ENCODE measurements at places on chromosomes 5 and 9.

GRCh38 chr5:160133071-160133917, 14.0 kb upstream of the PWWP2A start:
- no peak for DNase-seq

DNA sequence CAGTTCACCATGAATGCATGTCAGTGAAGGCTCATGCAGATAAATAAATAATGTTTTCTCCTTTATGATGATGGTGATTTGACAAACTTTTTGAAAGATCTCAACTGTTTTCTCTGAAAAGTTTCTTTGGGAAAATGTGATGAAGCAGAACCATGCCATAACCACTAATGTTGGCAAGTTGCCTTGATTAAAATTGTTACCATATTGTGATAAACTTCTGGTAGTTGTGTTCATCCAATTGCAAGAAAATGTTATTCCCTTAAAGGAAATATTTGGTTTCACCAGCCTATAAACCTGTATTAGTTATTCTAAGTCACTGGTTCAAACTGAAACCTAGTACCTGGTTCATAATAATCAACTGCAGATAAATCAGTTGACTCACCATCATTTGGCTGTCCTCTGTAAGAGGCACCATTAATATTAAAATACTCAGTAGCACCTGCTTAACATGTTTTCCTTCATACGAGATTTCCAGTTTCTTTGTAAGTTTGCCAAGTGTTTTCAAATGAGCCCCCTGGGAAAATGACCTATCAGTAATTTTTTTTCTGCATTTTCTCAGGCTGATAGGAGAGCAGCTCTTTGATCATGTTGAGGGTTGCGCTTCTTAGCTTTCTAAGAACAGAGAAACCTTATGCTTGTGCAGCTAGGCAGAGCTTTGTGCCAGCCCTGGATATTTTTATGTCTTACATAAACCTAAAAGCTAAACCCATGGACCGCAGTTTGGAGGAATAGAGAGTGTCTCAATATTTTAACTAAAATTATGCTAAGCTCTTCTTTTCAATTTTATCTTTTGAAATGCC, 88.0 kb downstream of the LURAP1L start:
- no peak for DNase-seq

DNA sequence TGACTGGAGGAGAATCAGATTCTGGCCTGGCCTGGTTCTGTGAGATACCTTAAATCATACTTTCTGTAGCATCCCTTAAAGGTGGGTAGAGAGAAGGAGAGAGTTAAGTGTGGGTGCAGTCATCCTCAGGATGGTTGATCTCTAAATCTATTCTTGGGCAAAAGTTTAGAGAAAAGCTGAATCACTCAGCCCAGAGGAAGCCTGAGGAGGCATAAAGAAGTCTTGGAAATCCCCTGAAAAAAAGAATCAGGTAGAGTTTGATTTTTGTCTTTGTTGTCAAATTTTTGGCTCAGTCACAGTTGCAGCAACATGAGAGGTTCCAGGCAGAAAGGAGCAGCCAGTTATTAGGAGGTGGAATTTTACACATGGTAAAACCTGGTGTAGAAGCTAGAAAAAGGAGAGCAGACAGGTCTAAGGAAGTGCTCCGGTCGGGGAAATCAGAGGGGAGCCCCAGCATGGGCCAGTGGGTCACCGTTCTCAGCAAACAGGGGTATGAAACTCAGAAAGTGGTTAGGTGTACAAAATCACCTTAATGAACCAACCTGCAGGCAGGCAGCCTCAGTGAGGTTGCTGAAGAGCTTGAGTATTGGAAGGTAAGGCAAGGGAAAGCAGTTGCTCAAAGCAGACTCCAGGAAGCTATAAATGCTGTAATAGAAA, 116.2 kb upstream of the CNTLN start:
- no peak for DNase-seq

GRCh38 chr5:174920906-174921550, 196.6 kb downstream of the MSX2 start:
- no peak for DNase-seq

GRCh38 chr9:92680166-92681119, 10.5 kb upstream of the IPPK start:
- DNase-seq: peak; percentile 19

DNA sequence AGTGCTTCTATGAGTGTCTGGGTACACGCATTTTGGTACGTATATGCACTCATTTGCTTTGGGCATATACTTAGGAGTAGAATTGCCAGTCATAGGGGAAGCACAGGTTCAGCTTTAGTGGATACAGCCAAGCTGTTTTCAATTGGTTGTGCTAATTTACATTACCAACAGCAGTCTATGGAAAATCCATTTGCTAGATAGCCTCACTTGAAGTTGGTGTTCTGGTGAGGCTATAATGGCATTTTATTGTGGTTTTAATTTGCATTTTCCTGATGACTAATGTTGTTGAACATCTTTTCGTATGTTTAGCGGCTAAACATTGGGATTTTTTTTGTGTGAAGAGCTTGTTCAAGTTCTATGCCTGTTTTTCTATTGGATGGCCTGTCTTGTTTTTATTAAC, 76.8 kb upstream of the ANKH start:
- DNase-seq: no peak

- DNase-seq: no peak
Observed at GRCh38 chr5:50724-51499, 41.1 kb upstream of the PLEKHG4B start.

DNA sequence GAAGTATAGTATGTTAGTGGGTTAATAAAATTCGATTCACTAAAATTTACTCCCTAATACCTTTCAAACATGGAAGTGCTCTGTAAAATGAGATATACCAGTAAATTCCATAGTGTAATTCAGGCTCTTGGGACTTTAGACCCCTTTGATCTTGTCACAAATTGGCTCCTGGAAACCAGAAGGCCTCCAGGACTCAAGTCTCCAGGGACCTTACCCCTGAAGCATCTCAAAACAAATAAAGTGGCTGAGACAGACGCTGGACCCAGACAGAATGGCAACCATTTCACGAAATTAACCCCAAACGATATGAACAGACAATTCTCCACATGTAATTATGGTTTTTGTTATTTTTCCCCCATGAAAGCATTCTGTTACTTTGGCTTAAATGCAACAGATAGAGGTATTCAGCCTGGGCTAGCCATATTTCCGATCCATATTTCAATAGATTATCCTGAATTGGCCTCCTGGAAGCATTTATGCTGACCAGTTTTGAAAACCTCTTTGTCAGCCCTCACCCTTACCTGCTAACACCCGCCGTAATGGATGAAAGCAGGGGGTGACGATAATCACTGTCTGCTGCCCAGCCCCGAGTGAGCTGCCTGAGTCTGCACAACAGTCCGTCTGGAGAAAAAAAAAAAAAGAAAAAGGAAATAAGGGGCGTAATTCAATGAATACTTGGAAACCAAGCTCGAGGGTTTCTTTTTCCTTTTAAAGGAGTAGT, 34.1 kb upstream of the EFNA5 start:
- no peak for DNase-seq

GRCh38 chr9:3902631-3903030, 376.8 kb upstream of the RFX3 start:
- DNase-seq: no peak

GRCh38 chr5:102106599-102106998, 189.5 kb downstream of the SLCO4C1 start:
- no peak for DNase-seq

- DNase-seq: no peak
Observed at GRCh38 chr5:82720213-82721086, 356.7 kb downstream of the TMEM167A start.

DNA sequence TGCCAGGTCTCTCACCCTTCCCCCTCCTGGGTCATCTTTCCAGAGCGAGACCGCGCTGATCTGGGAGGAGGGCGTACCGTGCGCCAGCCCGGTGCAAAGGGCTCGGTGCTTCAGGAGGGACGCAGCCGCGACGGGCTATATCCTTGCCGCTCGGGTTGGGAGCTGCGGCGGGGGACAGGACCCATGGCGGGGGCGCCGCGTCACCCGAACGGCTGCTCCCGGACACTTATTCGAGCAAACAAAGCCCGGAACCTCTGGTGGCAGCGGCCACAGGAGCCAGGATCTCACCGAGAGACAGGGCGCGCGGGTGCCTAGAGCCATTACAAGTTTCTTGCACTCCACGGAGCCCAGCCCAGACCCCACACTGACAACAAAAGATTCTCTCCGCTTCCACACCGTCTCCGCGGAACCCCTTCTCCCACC, 1.3 kb downstream of the SEMA6A start:
- no peak for DNase-seq

DNA sequence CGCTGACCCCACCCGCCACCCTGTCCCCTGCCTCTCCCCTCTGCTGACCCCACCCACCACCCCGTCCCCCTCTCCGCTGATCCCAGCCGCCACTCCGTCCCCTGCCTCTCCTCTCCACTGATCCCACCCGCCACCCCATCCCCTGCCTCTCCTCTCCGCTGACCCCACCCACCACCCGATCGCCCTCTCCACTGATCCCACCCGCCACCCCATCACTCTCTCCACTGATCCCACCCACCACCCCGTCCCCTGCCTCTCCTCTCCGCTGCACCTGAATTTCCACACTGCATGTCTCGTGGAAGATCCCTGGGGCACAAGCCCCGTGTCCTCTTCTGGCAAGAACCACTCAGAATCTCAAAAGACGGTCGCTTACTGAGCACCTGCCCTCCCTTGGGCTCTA, 53.4 kb upstream of the OLFM1 start:
- DNase-seq: no peak

- DNase-seq: no peak
Observed at GRCh38 chr9:81414836-81415235, 274.5 kb downstream of the TLE1 start.

- DNase-seq: no peak
Observed at GRCh38 chr9:87545858-87546257, 48.2 kb downstream of the DAPK1 start.

DNA sequence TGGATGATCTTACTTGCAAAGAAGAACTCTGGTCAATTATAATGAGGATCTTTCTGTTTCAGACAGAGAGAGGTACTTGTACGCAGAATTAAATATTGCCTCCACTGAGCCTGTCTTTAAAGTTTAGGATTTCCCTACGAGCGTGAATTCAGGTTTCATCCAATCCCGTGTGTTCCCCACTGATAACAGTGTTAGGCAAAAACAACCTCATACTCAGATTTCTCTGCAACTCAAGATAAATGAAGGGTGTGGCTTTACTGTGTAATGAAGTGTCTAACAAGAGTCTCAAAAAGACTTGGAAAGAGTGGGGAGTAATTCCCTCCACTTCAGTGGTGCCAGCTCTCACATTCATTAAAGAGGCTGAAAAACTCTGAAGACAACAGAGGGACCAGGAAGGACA, 53.2 kb upstream of the ACO1 start:
- no peak for DNase-seq

- DNase-seq: no peak
Observed at GRCh38 chr5:1948663-1949191, 66.0 kb upstream of the IRX4 start.

- no peak for DNase-seq
Observed at GRCh38 chr9:6899274-6899673, 141.5 kb downstream of the KDM4C start.

- no peak for DNase-seq
Observed at GRCh38 chr5:94240993-94241651, 377.3 kb downstream of the KIAA0825 start.

DNA sequence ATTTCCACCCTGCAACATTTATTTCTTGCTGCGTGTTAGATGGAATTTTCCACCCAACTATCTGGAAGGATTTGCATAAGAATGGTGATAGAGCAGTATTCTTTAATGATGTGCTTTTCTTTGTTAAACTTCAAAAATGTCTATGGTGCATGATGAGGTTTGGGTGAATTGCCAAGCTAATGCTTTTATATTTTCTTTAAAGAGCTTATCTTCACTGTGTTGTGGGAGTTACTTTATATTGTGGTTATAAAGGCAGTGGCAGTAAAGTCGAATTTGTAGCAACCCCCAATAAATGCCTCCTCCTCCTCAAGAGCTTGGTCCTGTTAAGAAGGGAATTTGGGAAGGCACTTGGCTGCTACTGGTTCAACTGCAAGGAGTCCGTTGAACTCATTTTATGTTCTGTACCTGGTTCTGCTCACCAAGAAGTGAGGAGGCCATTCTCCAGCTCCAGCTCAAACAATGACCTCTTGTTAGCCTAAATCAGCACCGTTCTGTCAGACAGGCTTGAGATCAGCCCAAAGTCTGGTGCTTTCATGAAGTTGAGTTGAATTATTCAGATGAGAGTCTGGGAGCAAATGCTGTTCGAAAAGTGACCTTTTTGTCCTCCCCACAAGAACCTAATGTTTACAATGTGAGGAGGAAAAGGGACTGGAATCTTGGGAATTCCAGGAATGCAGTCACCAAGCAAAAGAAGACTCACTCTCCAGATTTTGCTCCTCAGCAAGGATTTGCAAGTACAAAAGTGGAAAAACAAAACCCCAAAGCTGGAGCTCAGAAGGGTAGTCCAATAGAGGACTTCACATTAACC, 217.0 kb downstream of the TMEM38B start:
- no peak for DNase-seq

DNA sequence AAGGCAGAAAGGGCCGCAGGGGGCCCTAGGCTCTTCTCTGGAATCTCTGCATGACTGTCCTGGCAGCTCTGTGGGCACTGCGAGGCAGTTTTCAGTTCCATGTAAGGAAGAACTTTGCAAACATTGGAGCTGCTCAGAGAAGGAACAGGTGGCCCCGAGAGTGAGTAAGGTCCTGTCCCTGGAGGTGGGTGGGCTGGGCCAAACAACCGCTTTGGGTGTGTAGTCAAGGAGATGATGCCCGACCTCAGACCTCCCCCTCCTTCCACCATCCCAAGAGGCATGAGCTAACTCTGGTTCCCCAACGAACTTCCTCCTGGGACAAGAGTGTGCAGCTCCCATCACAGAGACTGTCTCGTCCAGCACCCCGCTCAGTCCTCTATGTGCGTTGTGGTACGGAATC, 20.5 kb downstream of the CSF1R start:
- DNase-seq: peak; percentile 15

Data from trophoblast cell (in vitro differentiated cells and primary cell).